ENCODE measurements at places on chromosomes 1 and 21.

DNA sequence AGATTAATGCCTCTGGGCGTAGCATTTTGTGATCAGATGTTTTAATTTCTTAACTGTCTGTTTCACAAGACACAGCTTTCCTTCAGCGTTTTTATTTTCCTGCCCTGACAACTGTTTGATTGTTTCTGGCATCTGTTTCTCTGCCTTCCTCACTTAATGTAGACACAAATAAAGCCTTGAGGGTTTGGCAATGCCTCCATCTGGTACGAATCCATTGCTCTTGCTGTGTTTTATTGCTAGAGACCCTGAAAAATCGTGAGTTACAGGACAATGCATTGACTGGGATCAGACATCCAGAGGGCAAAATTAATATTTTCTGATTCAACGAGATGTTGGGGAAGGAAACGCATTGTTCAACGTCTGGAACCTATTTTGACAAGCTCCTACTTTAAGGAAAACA is 363.5 kb downstream of the MRPL39 start:
- no peak for DNase-seq

DNA sequence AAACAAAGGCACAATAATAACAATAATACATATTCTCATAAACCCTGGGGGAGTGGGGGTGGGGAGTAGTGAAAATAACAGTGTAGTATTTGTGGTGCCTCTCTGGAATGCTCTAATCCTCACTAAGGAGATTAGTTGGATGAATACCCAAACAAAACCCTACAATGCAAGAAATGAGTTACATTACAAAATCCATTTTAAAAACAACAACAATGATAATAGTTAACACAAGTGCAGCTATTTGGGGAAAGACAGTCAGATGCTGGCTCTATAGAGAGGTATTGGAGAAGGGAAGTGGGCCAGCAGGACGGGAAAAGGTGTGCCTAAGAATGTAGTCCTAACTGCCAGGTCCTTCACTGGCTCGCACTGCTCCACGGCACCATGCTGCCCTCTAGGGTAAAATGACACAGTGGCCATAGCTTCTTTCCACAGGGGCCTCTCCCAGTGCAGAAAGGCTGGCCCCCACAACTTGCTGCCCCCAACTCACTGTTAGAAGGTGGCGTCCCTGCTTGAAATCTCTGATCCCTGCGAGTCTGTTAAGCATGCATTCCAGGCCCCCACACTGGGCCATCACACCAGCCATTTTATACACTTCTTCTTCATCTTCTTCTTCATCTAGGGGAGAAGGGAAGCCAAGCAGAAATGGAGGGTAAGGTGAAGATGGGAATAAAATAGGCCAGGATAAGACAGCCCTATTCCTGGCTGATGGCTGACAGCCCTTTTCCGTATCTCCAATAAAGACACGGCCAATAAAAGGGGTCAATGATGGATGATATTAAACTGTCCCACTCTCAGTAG is 113.8 kb downstream of the UBR4 start:
- DNase-seq = no peak

DNA sequence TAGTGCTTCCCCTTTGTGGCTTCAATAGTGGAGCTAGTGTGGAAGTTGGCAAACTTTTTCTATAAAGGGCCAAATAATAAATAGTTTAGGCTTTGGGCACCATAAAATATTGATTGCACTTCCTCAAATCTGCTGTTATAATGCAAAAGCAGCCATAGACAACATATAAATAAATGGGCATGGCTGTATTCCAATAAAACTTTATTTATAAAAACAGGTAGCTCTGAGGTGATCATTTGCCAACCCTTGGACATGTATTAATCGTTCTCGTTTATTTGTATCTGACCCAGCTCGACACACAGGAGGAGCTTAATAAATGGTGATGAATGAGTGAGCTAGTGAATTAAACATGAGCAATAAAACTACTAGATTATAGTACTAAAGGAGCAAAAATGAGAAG is 13.3 kb downstream of the KAZN start:
- DNase-seq = no peak

GRCh38 chr1:199859491-199859933 is 168.0 kb upstream of the NR5A2 start:
- DNase-seq = peak; percentile 35

DNA sequence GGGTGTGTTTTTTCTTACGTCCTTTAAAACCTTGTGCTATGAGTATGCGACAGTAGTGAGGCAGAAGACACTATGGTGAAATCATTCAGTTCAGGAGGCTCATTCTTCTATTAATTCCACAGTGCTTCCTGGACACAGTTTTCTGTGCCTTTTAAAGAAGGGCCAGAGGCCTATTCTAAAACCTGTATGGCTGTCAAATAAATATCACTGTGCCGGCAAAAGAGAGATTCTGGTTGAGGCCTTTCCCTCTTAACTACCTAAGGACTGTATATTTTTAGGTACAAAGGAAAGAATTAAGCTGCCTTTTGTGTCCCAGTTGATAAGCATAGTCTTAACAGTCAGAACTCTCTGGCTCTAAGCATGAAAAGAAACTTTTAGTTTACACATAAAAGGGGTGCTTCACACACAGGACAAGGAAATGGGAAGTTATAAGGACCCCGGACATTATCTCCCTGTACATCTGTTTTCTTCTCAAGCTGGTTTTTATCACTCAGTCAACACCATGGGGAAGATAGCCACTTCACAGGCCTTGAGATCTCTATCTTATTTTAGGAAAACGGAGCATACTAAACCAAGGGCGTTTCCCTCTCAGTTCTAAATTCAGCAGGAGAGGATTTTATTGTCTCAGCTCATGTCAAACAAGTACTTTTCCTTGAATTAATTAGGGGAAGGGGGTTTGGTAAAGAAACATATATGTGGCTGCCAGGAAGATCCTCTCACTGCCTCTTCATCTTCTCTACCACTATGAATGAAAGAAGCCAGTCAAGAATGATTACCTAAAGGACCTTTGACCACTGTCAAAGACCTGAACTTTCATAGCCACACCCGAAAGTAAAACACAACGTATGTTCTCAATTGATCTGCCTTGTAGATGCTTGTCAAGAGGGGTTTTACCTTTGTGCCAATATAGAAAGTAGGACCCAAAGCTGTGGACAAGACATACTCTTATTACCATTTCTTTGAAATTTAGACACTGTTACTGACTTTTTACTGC is 71.4 kb upstream of the HSPA13 start:
- no peak for DNase-seq

DNA sequence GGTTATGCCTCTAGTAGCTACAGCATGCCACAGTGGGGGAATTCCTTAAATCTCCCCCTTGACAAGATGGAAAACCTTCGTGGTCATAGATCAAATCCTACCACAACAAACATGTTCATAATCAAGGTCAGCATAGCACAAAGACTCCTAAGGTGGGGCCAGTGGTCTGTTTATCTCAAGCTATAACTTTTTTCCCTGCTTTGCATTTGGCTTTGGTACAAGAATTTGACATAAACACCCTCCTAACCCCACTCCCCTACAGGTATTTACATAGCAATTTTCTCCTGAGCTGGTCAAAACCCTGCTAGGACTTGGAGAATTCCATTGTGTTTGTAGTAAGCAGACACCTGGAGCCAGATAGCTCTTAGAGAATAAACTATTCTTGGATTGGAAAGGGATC is 58.5 kb downstream of the HIVEP3 start:
- no peak for DNase-seq

GRCh38 chr1:71511505-71511904 is 430.7 kb upstream of the ZRANB2 start:
- DNase-seq = no peak

- no peak for DNase-seq
These were observed 5.2 kb downstream of the NPL start for GRCh38 chr1:182794676-182795201.

GRCh38 chr1:19712928-19713327 is 48.3 kb downstream of the HTR6 start:
- no peak for DNase-seq

DNA sequence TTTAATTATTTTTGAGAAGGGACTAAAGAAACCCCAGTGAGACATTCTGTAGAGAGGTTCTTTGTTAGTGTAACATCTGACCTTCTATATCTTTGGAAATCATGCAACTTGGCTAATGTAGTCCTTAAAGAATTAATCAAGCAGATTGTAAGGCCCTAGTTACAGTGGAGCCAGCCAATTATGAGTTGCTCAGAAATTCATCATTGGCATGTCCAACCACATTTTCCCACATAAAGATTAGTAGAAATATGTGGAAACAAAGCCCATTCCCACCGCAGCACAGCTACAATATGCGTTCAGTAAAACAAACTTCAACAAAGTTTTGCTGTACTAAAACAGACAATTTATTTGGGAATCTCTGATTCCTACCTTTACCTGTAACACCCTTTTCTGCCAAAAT is 27.8 kb downstream of the WNT2B start:
- DNase-seq = peak; percentile 67

DNA sequence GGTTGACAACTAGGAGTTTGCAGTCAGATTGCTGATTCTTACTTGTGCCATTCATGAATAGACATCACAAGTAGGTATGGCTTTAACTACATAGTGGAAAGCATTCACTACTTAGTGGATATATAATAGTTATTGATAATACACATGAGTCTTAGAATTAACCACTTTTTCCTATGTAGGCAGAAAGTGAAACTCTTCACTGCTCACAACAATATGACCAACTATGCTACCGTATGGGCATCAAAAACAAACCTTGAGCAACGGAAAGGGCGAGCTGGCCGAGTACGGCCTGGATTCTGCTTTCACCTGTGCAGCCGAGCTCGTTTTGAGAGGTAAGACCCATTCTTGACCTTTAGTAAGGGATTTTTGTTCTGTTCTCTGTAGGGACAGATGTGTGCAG is 38.7 kb downstream of the DHX9 start:
- DNase-seq = no peak

- no peak for DNase-seq
These were observed 177.7 kb upstream of the RAB4A start for GRCh38 chr1:229093238-229093540.

DNA sequence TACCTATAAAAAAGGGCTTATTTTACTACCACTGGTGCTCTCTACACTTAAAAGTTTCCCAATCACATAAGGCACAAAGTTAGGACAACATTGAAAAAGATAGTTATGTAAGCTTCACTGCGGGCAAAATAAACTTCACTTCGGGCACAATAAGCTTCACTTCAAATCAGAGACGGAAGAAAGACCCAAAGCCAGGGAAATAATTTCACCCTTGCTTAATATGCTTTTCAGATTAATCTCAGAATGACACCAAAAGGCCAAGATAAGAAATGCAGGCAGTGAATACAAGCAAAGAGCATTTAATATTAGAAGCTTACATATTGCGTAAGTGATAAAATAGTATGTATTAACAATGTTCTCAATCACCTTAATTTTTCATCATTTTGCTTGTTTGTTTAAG is 444.2 kb downstream of the SETD4 start:
- DNase-seq = no peak

DNA sequence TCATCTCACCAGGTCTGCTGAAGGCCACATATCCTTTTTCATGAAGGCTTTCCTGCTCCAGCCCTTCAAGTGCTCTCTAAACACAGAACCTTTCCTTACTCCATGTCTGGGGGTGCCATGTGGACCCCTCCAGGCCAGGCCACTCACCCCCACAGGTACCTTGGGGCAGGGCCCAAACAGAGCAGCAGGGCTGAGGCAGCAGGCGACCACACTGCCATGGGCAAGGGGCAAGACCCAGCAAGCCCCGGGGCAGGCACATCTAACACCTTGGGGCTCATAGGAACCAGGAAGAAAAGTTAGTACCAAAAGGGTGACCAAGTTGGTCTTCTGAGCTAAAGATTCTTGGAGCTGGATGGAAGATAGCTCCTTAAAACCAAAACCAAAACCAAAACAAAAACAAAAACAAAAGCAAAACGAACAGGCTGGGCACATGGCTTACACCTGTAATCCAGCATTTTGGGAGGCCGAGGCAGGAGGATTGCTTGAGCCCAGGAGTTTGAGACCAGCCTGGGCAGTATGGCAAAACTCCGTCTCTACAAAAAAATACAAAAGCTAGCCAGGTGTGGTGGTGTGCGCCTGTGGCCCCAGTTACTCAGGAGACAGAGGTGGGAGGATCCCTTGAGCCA is 63.7 kb downstream of the MRPL37 start:
- DNase-seq = no peak

DNA sequence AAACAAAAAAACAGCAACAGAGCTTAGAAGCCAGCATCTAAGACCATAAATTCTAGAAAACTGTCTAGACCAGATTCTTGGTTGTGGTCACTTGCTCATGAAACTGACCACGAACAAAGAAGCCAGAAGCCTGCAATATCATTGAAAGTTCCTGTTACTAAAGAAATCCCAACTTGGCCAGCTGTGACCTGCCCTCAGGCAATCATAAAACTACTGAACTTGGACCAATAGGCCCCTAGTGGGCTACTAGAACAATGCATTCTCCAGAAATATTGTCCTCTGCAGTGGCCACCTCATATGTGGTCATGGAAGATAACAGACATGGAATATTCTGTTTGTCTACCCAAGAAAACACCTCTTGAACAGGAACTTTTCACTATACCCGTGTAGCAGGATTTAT is 87.7 kb downstream of the SPATA17 start:
- DNase-seq = no peak

GRCh38 chr21:25561668-25562641 is 45.3 kb downstream of the MRPL39 start:
- DNase-seq = no peak

GRCh38 chr1:17113963-17114362 is 5.3 kb downstream of the PADI2 start:
- no peak for DNase-seq

- no peak for DNase-seq
These were observed 39.8 kb upstream of the C1orf105 start for GRCh38 chr1:172380441-172381244.

- no peak for DNase-seq
These were observed 77.6 kb upstream of the CHRM3 start for GRCh38 chr1:239308701-239309333.

- DNase-seq = no peak
These were observed 62.8 kb downstream of the NRIP1 start for GRCh38 chr21:15001857-15002606.

- DNase-seq = no peak
These were observed 31.2 kb downstream of the CDCA8 start for GRCh38 chr1:37723390-37724078.

GRCh38 chr1:114986286-114986685 is 43.3 kb upstream of the TSHB start:
- peak; percentile 11 for DNase-seq

GRCh38 chr1:37478451-37478881 is 4.1 kb downstream of the ZC3H12A start:
- DNase-seq = no peak

DNA sequence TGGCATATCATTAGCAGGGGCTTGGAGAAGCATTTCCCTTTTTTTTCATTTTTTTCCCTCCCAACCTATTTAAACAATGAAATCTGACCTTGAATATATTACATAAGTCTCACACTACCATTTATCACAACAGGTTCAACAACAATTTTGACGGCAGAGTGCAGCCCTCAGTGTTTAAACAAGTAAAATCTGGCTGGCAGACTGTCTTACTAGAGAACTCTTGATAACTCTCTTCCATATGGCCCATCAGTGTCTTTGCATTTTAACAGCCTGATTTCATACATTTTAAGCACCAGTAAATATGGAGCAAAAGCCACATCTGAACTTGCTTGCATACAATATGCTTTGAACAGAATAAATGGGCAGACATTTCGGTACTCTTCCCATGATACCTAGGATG is 213.0 kb downstream of the KCTD3 start:
- DNase-seq = no peak

Data from GM04503 (cell line).